SJSA1 (cell line): ENCODE measurements at places on chromosomes 4 and X. TPM values are rescaled to one million over a fixed set of nuclear protein-coding genes. Genes with fewer than 3 reads are reported as not detected.

DNA sequence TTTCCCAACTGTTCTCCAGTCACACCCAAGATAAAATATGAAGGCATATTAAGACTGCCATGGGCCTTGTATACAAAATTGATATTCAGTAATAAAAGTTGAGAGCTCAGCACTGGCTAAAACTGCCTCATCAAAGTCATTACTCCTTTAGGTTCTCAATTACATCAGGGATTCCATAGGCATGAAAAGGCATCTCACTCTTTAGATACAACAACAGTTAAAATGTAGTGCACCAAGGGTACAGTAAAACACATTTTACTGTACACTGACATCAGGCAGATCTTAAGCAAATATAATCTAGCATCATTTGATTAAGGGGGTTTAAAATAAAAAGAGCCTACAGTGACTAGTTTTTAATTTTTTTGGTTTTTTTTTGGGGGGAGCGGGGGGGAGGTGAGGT, 107.7 kb downstream of the PPP3CA start:
- DNase-seq = no peak
- H3K4me3 ChIP-seq = no peak overlapping the region
- no peaks in the 10 kb centered on the region for H3K27me3 ChIP-seq
- H3K36me3 ChIP-seq = no peaks in the 10 kb centered on the region
- H3K4me1 ChIP-seq = peaks cover 13% of the 10 kb centered on the region

DNA sequence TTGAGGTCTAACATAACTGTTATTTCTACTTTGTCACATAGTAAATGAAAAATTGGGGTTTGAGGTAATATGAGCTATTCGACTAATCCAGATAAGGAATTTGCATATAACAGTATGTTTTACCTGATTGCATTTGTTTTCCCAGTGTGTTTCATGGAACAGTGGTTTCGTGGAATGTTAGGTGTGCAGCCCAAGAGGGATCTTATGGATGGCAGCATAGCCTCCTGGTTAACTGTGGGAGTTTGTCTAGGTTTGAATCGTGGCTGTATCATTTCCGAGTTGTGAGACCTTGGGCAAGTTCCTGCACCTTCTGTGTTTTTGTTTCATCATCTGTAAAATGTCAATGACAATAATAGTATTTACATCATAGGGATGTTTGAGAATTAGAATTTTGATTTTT, 7.9 kb downstream of the BMPR1B start:
- no peaks in the 10 kb centered on the region for H3K36me3 ChIP-seq
- peaks cover 40% of the 10 kb centered on the region for H3K27me3 ChIP-seq
- no peak overlapping the region for H3K4me3 ChIP-seq
- H3K4me1 ChIP-seq = no peaks in the 10 kb centered on the region
- no peak overlapping the region for H3K27ac ChIP-seq
- no peak for DNase-seq

DNA sequence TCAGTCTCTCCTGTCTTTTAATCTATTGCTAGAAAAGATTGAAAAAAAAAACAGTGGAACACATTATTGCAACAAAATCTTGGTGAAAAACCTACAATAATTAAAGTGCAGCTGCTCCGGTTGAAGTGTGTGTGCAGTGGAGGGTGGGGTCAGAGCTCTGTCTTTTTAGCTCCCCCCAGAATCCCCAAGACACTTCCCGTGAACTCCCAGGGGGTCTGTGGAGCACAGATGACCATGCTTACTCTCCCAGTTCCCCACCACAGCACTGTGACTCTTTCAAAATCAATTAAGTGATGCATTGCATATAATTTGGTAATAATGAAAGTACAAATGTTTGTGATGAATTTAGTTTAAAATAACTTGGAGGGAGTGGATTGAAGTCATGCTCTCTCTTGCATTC, 15.7 kb upstream of the SLC10A4 start:
- DNase-seq = no peak
- no peaks in the 10 kb centered on the region for H3K4me1 ChIP-seq
- no peaks in the 10 kb centered on the region for H3K27me3 ChIP-seq
- H3K27ac ChIP-seq = no peak overlapping the region
- H3K4me3 ChIP-seq = no peak overlapping the region

DNA sequence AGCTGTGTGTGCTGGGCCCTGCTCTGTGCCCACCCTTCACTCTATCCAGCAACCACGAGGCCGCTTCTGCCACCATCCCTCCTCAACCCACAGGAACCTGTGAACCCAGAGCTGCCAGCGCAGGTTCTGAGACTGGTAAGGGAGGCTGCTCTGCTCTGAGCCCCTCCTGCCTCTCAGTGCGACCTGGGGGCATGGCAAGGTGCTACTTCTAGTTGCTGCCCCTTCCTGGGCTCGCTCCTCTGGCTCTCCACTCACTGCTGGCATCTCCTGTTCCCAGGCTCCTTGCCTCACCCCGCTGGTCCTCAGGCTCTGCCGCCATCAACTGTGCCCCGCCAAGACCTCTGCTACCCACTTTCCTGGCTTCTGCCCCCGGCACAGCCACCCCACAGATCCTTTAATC, 39.3 kb downstream of the RNF212 start:
- no peaks in the 10 kb centered on the region for H3K4me1 ChIP-seq
- DNase-seq = no peak
- H3K27me3 ChIP-seq = no peaks in the 10 kb centered on the region

- H3K27ac ChIP-seq = no peak overlapping the region
- H3K36me3 ChIP-seq = no peaks in the 10 kb centered on the region
- H3K27me3 ChIP-seq = no peaks in the 10 kb centered on the region
- no peak for DNase-seq
- peaks cover 5% of the 10 kb centered on the region for H3K4me1 ChIP-seq
Observed at GRCh38 chr4:102693262-102693850, 67.4 kb downstream of the MANBA start.

- DNase-seq = no peak
- no peak overlapping the region for H3K4me3 ChIP-seq
- no peaks in the 10 kb centered on the region for H3K27me3 ChIP-seq
- H3K4me1 ChIP-seq = no peaks in the 10 kb centered on the region
- H3K36me3 ChIP-seq = no peaks in the 10 kb centered on the region
Observed at GRCh38 chr4:83905952-83906351, 370.0 kb downstream of the GPAT3 start.

GRCh38 chr4:114076899-114077570, 97.6 kb upstream of the ARSJ start:
- no peak overlapping the region for H3K4me3 ChIP-seq
- H3K27me3 ChIP-seq = no peaks in the 10 kb centered on the region
- peaks cover 11% of the 10 kb centered on the region for H3K4me1 ChIP-seq

WDR1 gene
- total RNA-seq = 207 and 301 TPM in 2 replicates

DCHS2 gene
- not detected in 2 replicates for total RNA-seq

ARR3 gene
- total RNA-seq = not detected in 2 replicates

ARHGAP6 gene
- 0.11 and 1.2 TPM in 2 replicates for total RNA-seq

TMEM187 gene
- 1.1 TPM in 1 of 2 replicates, not detected in the other for total RNA-seq

RPS6KA6 gene
- total RNA-seq = 2.4 and 5.9 TPM in 2 replicates
